ENCODE measurements at places on chromosomes 5 and 9. TPM values are rescaled to one million over a fixed set of nuclear protein-coding genes. Genes with fewer than 3 reads are reported as not detected.
A peak's percentile ranks its signal among the peaks of the same experiment; 100 is the strongest.

GRCh38 chr5:168159425-168159824, 132.0 kb upstream of the WWC1 start:
- no peak for DNase-seq

GRCh38 chr9:36818242-36818938, 215.7 kb downstream of the PAX5 start:
- DNase-seq: no peak

The PPP3R2 gene
- total RNA-seq: not detected

GRCh38 chr5:57566914-57567313, 84.3 kb upstream of the ACTBL2 start:
- peak; percentile 8 for DNase-seq

GRCh38 chr5:9544056-9544455, 1.8 kb downstream of the SEMA5A start:
- no peak for DNase-seq

The COL15A1 gene
- under 0.01 TPM for total RNA-seq

The AQP7 gene
- total RNA-seq: not detected

DNA sequence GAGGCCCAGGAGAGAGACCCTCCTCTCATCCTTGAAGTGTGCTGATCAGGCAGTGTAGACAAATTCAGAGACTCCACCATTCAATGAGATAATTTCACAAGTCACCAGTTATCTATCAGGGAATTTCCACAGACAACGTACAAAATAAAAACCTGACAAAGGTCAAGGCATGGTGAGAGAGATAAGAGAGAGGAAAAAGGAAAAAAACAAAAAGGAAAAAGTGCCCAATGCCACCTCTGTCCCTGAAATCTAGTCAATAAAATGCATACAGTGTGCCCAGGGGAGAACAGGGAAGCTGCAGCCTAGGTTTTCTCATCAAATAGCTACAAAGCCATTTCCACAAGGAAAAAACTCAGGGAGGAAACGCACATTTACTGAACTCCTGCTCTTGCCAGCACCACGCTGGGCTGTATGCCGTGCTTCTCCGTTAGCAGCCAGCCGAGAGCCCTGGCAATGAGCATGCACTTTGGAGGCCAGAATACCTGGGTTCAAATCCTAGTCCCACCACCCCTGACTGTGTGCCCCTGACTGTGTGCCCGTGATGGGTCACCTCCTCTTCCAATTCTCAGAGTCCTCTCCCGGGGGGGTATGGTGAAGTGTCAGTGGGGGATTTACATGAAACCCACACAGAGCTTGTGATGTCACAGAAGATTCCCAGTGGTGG, 11.6 kb downstream of the WHRN start:
- DNase-seq: no peak

GRCh38 chr9:926976-927375, 49.5 kb upstream of the DMRT3 start:
- DNase-seq: peak; percentile 43

GRCh38 chr5:139684350-139684880, 36.3 kb downstream of the CXXC5 start:
- no peak for DNase-seq

DNA sequence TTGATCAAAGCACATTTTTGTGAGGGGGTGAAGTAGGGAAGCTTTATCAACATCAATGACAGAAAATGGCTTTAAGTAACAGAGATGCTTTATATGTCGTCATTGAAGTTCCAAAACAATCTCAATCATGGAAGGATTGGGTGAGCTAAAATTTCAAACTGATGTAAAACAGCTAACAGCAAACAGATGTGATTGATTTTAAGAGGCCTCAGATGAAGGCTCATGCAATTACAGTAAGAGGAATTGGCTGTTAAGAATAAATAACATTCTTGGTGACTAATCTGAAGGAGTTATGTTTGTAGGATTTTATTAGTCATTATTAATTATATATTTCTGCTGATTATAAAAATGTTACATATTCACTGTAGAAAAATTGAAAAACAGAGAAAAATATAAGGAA, 63.5 kb upstream of the PUM3 start:
- peak; percentile 16 for DNase-seq

- DNase-seq: no peak
Observed at GRCh38 chr5:97049175-97049574, 93.2 kb downstream of the LIX1 start.

DNA sequence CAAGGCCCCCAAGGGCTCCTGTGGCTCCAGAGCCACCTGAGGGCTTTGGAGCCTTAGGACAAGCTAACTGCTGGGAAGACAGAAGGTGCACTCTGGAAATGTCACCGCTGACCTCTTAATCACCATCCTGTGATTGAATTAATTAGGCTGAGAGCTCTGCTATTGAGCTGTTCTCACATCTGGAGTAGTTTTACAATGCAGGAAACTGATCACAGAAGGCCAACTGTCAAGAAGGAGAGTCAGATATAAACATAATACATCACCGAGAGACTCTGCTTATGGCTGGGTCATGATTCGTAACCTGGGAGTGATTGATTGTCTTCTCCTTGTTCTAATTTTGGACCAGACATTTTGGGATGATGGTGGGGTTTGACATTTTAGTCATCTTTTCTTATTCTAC, 226.1 kb downstream of the SLIT3 start:
- DNase-seq: no peak

DNA sequence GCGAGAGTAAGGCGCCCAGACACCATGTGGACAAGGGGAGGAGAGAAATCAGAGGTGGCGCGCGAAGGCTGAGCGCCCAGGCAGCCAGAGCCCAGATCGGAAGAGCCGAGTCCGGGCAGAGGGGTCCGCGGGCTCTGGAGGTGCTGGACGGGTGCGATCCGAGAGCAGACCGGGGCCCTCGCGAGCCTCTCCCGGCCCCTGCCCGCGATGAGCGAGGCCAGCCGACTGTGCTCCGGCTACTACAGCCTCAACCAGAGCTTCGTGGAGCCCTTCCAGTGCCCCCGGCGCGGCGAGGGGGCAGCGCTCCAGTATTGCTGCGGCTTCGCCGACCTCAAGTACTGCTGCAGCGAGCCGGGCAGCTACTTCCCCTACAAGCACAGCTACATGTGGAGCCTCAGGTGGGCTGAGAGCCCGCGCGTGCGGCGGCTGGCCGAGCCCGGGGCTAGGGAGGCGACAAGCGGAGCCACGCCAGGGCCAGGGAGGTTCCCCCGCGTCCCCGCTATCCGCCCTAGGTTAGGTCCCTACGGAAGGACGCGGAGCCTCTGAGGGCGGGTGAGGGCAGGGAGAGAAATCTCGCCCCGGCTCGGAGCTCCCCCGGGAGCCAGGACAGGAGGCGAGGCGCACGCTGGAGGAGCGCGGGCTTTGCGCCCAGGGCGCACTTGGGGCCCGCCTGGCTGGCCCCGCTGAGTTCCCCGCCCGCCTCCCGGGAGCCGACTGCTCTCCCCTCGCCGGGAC, at the start of gene SHISAL2B:
Gene SHISAL2B, plus strand, starts transcription at position 87 of the 735 bp plus-strand sequence. Its CDS starts 121 bp downstream, at position 208.
- no peak for DNase-seq

The FOXD4 gene
- total RNA-seq: 0.26 TPM

The LIX1 gene
- total RNA-seq: not detected

The CDX1 gene
- total RNA-seq: not detected

GRCh38 chr5:72151169-72151568, 43.9 kb downstream of the MAP1B start:
- peak; percentile 33 for DNase-seq
